ENCODE measurements at places on chromosomes 4 and X. TPM values are rescaled to one million over a fixed set of nuclear protein-coding genes. Genes with fewer than 3 reads are reported as not detected.

DNA sequence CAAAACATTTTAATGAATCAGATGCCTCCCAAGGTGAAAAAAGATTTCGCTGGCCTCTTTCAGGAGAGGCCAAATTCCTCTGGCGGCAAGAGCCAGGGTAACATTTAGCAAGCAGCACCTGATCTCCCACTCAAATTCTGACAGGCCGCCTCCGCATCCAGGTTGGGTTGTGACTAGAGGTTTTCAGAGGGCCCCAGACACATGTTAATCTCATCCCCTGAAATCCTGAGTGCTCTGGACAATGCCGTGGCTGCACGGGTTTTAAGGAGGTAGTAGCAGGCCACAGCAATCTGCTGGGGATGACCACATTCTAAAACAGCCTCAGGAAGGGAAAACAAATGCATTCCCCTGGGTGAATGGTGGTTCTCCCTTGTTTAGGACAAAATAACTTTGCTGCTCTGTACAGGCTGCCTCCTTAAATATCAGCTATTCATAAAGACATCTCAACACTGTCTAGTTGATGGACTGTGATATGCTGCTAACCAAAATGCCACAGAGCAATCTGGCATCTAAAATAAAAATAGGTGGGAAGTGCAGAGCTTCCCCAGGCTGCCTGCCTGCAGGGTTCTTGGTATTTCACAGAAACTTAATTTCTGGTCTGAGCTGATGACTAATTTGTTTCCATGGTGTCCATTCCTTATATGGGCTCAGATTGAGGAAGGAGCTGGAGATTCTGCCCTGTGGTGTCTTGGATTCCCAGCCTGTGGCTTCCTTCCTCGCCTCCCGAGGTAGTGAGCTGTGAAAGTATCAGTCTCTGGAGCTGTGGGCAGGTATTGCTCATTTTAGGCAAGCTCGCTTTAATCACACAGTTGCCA, 202.0 kb downstream of the DCLK2 start:
- H3K4me1 ChIP-seq = peaks cover 12% of the 10 kb centered on the region
- no peak overlapping the region for H3K4me3 ChIP-seq
- H3K36me3 ChIP-seq = no peaks in the 10 kb centered on the region
- no peaks in the 10 kb centered on the region for H3K27me3 ChIP-seq
- DNase-seq = peak; percentile 28

The MAGEB1 gene
- not detected for total RNA-seq

DNA sequence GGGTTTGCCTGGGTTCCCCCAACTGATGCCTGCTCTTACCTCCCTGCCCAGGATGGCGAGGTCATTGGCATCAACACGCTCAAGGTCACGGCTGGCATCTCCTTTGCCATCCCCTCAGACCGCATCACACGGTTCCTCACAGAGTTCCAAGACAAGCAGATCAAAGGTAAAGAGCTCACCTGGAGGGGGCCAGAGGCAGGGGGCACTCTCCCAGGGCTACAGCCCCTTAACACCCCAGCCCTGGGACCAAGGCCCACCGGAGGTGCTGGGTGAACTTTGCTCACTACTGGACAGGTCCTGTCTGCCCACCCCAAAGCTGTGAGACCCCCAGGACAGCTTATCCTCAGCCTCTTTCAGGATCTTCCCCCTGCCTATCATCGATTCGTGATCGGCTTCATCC, 24.5 kb downstream of the HTRA3 start:
- H3K4me1 ChIP-seq = no peaks in the 10 kb centered on the region
- no peak overlapping the region for H3K27ac ChIP-seq
- no peaks in the 10 kb centered on the region for H3K36me3 ChIP-seq
- no peaks in the 10 kb centered on the region for H3K27me3 ChIP-seq

GRCh38 chr4:45778514-45778913, 345.3 kb downstream of the GABRG1 start:
- H3K36me3 ChIP-seq = no peaks in the 10 kb centered on the region
- no peak overlapping the region for H3K4me3 ChIP-seq
- H3K4me1 ChIP-seq = no peaks in the 10 kb centered on the region
- no peak for DNase-seq
- H3K27me3 ChIP-seq = no peaks in the 10 kb centered on the region
- no peak overlapping the region for H3K27ac ChIP-seq

The MTHFD2L gene
- total RNA-seq = 34.0 TPM

- H3K4me3 ChIP-seq = no peak overlapping the region
- no peak overlapping the region for H3K27ac ChIP-seq
- DNase-seq = no peak
- no peaks in the 10 kb centered on the region for H3K27me3 ChIP-seq
These were observed 415.4 kb downstream of the SPRY1 start for GRCh38 chr4:123812066-123812390.

- no peak overlapping the region for H3K27ac ChIP-seq
- no peak overlapping the region for H3K4me3 ChIP-seq
- no peak for DNase-seq
- no peaks in the 10 kb centered on the region for H3K36me3 ChIP-seq
- no peaks in the 10 kb centered on the region for H3K27me3 ChIP-seq
These were observed 723.9 kb downstream of the FAT4 start for GRCh38 chr4:126038502-126039144.

DNA sequence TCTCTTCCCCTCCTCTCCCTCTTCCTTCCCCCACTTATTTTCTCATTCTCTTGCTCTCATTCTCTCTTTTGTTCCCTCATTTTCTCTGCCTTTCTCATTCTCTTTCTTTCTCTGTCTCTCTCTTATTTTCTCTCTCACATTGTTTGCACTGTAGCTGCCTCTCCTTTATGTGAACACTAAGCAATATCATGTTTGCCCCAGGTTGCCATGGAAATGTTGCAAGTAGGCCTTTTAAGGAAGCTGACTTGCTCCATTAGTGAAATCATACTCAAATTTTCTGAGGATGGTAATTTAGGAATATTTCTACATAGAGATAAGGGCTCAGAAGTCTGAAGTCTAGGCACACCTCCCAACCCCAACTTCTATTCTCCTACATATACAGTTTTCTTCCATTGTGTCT, 130.1 kb downstream of the EDA start:
- no peak overlapping the region for H3K27ac ChIP-seq
- no peaks in the 10 kb centered on the region for H3K36me3 ChIP-seq
- H3K4me1 ChIP-seq = no peaks in the 10 kb centered on the region
- no peaks in the 10 kb centered on the region for H3K27me3 ChIP-seq
- no peak overlapping the region for H3K4me3 ChIP-seq

Data from PC-3 (cell line).